RPMI8226 (cell line): ENCODE measurements at places on chromosomes 1 and 21.
A peak's percentile ranks its signal among the peaks of the same experiment; 100 is the strongest.

DNA sequence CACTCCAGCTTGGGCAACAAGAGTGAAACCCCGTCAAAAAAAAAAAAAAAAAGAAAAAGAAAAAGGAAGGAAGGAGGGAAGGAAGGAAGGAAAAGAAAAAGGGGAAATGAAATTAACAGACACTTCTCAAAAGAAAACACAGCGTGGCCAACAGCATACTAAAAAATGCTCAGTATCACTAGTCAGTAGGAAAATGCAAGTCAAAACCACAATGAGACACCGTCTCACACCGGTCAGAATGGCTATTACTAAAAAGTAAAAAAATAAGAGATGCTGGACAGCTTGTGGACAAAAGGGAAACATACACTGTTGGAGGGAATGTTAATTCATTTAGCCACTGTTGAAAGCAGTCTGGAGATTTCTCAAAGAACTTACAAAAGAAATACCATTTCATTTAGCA is 369.5 kb upstream of the BRINP3 start:
- no peak for DNase-seq

DNA sequence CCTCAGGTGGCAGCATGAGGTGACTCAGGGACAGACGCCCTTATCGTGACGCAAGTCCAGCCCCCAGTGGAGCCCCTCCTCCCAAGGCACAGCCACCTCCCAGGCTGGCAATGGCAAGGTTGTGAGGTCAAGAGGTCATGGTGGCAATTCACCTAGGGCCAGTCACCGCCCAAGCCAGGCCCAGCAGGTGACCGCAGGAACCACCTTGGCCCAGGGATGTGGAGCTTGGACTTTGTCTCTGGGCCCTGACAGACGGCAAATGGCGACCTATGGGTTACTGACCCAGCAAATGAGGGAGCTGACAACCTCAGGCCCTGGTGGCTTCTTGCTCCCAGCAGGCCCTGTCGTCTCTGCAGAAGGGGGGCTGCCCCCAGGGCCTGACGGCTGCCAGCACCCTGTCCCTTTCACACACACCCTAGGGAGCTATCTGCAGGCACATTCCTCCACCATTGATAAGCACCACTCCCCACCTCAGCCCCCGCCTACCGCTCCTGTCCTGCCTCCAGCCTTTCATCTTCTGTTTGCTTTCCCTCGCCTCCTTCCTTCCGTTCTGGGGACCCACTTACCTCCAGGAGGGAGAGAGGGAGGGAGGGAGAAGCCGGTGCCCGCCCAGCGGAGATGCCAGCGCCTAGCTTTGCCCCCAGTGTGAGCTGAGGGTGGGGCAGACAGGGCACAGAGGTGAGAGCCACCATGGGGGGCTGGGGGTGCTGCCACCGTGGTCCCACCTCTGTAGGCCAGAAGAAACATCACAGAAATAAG is 12.1 kb downstream of the EPHA2 start:
- DNase-seq, result no peak

- peak; percentile 84 for DNase-seq
Measured at GRCh38 chr1:14850563-14850962, 252.1 kb downstream of the KAZN start.

DNA sequence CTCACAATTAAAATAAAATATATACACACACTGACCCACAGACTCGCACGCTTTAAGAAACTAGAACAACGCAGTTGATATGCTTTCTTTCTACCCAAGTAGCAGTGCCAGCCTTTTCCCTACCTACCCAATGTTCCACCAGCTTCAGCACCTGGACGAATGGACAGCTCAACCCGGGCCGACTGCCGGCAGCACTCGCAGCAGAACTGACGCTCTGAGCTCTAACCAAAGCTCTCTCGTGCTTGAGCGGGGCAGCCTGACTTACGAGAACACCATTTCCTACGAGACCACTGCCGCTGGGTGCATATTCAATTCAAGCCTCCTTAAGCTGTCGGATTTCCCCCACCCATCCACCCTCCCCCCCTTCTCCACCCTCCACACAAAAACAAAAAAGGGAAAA is 127.4 kb upstream of the DPYD start:
- peak; percentile 66 for DNase-seq

DNA sequence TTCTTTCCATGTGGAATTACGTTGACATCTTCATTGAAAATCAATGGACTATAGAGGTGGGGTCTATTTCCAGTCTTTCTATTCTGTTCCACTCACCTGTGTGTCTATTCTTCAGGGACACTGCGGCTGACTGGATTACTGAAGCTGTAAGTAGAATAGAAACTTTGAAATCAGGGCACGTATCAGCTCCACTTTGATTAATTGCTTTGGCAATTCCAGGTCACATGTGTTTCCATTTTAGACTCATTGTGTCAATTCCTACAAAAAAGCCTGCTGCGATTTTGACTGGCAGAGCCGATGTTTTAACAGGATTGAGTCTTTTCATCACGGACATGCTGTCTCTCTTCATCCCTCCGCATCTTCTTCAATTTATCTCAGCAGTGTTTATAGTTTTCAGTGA is 20.9 kb upstream of the RNF223 start:
- no peak for DNase-seq

- DNase-seq, result no peak
Measured at GRCh38 chr1:160277330-160277729, 7.6 kb downstream of the PEX19 start.

- DNase-seq, result peak; percentile 70
Measured at GRCh38 chr1:201376464-201377374, 761 bp downstream of the TNNT2 start.

DNA sequence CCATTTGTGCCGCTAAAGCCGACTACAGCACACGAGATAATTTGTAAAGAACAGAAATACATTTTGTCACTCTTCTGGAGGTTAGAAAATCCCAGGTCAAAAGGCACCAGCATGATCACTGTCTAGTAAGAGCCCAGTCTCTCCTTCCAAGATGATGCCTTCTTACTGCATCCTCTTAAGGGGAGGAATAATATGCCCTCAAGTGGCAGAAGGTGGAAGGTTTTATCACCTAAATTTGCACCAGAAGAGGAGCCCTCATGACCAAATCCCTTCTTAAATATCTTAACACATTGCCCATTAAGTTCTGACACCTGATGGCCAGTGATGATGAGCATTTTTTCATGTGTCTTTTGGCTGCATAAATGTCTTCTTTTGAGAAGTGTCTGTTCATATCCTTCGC is 326.7 kb upstream of the RGS18 start:
- peak; percentile 8 for DNase-seq

- DNase-seq, result no peak
Measured at GRCh38 chr1:167878372-167879160, 35.4 kb downstream of the ADCY10 start.

DNA sequence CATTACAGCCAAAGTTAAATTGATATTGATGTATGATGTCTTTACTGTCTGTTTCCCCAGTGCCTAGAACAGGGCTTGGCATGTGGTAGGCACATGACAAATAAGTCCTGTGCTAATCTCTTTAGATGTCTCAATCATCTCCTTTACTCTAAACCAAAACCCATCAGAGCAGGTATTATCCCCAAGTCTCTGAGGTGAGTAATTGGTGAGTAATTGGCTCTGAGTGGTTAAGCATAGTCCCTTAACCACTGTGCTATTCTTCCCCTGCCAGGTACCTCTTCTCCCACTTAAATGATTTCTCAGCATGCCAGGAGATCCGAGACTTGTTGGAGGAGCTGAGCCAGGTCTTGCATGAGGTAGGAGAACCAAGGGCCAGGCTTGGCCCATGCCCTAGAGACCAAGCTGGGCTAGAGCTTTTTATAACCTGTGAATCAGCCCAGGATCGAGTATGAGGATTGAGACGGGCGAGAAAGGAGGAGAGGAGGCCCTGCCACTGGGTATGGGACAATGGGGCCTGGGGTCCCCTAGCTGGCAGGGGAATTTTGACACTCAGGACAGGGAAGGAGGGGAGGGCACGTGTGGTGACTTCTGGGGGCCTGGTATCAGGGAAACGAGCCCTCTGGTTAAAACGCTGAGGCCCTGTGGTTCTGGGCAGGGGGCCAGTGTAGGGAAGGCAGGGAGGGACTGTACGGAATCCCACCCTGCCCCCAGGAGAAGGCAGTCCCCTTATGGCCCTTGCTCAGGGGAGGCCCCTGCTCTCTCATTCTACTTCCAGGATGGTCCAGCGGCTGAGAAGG is 4.5 kb downstream of the CNKSR1 start:
- DNase-seq, result no peak

GRCh38 chr1:58773406-58773840 is 10.4 kb downstream of the JUN start:
- peak; percentile 95 for DNase-seq

GRCh38 chr1:66168948-66169671 is 364.8 kb upstream of the SGIP1 start:
- no peak for DNase-seq

GRCh38 chr1:204837440-204838084 is 33.1 kb upstream of the NFASC start:
- DNase-seq, result peak; percentile 58

GRCh38 chr1:225565847-225566246 is 87.1 kb downstream of the ENAH start:
- DNase-seq, result no peak

DNA sequence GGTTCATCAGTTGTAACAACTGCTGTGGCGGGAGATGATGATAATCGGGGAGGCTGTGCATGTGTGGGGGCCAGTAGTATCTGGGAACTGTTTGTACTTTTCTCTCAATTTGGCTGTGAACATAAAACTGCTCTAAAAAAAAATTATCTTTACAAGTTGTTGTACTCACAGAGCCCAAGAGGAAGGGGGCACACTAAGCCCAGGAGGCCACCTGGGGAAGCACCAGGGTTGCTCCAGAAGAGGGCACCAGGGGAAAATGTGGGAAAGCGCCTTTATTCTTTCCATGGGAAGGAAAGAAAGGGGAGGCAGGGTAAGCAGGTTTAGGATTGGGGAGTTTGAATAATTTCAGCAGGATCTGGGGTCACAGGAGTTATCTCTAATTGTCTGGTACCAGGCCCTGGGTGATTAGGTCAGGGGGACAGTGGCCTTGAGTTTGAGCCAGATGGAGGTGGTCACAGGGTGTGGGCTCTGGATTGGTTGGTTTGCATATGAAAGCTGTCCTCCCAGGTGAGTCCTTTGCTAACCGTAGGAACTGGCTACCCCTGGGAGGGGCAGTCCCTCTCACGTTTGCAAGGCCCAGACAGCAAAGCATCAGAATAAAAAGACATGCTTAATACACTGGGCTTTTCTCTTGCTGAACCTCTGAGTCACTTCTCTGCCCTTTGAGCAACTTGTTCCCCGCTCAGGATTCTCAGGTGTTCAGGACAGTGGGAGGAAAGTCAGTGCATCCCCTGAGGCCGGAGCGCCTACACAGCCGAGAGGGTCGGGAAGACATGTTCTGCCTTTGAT is 11.2 kb downstream of the MYOC start:
- no peak for DNase-seq

DNA sequence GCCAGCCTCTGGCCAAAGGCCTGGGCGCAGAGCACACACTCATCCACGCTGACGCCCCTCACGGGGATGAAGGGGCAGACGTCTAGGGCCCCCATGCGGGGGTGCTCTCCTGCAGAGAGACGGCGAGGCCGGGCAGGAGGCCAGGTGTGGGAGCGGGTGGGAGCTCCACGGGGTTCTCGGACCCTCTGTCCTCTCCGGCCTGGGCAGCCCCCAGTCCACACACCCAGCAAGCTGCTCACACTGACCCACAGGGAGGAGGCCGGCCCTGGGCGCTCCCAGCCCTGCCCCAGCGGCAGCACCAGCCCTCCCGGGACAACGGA is 2.5 kb downstream of the FTCD start:
- DNase-seq, result no peak

- no peak for DNase-seq
Measured at GRCh38 chr1:25833158-25833557, 13.4 kb downstream of the MTFR1L start.

DNA sequence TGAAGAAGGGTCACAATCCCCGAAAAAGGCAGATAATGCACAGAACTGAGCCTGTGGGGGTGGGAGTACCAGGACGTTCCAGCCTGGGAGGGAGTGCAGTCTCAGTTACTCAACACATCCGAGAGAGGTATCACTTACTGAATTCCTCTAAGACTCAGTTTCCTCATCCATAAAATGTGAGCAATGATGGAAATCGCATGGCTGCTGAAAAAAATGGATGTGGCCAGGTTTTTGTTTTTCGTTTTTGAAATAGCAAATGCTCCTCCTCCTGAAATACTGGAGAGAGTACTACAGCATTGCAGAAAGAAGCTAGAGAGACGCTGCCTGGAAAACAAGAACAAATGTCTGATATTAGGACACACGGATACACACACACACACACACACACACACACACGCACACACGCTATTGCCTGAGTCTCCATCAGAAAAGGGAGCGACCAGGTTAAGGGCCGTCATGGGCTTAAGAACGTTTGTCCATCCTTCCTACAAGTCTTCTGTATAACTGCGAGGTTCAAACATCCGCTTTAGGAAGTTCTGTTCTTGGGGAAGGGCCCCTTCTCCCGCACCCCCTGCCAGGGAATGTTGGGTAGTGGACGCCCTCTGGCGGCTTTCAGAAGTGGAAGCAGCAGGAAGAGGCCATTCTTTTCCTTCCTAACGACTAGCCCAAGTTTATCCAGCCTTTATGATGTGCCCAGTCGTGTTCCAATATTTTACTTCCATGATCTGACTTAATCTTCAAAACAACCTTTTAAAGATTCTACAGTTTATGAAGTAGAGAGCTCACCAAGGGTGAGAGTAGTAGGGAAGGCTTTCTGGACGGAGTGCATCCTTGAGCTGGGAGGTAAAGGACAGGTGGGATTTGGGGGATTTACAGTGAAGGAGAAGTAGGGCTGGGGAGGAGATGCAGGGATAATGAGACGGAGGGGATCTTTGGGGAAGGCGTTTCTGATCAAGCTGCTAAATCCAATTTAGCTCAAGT is 699 bp upstream of the NES start:
- DNase-seq, result peak; percentile 49

GRCh38 chr1:150528196-150528595 is 12.6 kb downstream of the FALEC start:
- no peak for DNase-seq

- DNase-seq, result no peak
Measured at GRCh38 chr1:186715887-186716809, 35.9 kb upstream of the PTGS2 start.

DNA sequence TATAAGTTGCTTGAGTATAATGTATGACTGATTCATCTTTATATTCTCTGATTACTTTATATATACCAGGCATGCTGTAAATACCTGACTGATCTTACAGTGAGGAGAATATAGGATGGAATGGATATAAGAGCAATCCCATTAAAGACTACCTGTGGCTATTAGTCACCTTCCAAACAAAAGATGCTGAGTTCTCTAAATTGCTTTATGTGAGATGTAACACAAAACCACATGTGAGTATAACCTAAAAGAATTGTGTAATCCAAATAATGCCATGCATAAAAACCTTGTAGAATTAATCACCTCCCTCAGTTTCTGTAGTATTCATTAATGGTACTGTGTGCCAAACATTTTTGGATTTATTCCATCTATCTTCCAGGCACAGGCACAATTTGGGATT is 134.6 kb upstream of the LRRC7 start:
- no peak for DNase-seq
